ENCODE measurements at places on chromosomes 4 and X.

GRCh38 chr4:84786478-84786877 lies 180.0 kb downstream of the WDFY3 start:
- no peak for DNase-seq

DNA sequence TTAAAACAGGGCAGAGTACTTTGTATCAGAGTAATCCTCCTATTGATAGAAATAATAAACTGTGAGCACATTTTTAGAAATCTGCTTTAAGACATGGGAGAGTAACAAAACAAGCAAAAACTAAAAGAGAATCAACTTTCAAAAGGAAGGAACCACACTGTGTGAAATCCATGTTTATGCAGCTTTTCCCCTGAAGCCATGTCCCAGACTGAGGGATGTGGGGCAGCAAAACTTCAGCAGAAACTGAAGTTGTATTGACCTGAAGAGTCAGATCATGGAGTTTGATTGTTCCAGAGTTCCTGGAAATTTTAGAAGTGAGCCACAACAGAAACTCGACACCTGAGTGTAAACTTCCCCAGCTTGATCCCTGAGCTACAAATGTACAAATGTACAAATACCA lies 53.2 kb downstream of the COMMD8 start:
- DNase-seq: peak; percentile 34

DNA sequence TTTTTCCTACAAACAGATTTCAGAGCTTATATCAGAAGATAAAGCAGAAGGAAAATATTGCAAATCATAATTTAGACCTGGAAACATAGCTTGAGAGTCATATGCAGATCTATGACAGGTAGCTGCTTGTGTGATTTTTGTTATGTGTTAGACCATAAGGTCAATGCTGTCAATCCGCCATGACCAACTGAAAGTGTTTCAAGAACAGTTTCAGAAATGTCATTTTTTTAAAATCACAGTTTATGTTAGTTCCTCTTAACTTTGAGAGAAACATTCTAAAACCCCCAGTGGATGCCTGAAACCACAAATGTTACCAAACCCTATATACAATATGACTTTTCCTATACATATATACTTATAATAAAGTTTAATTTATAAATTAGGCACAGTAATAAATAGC lies 391.3 kb upstream of the FAM241A start:
- DNase-seq: no peak

- no peak for DNase-seq
Observed at GRCh38 chr4:25976780-25977179, 62.8 kb downstream of the SMIM20 start.

- no peak for DNase-seq
Observed at GRCh38 chr4:84892950-84893349, 73.5 kb downstream of the WDFY3 start.

Measured in choroid plexus epithelial cell (primary cell).